ENCODE measurements at places on chromosomes 6 and 20.

GRCh38 chr20:573414-574296, 30.1 kb upstream of the CSNK2A1 start:
- DNase-seq = no peak

- no peak for DNase-seq
These were observed 275.4 kb upstream of the TFAP2D start for GRCh38 chr6:50437901-50438300.

DNA sequence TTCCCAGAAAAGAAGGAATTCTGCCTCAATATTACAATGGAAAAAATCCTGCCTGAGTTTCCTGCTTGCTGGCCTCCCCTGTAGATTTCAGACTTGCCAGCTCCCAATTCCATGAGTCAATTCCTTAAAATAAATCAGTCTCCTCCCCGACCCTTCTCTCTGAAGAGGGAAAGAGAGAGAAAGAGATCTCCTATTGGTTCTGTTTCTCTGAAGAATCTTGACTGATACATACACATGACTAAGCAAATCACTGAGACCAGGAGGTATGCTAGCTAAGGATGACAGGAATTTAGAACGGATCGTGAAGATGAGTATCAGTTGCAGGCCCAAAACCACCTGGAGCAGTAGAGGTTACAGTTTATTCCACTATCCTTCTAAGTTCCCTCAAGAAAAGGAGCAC, 11.3 kb upstream of the RBM24 start:
- DNase-seq = no peak

- no peak for DNase-seq
These were observed 39.0 kb downstream of the MTRES1 start for GRCh38 chr6:107066697-107067659.

- peak; percentile 33 for DNase-seq
These were observed 52.7 kb downstream of the CDH22 start for GRCh38 chr20:46255440-46256104.

DNA sequence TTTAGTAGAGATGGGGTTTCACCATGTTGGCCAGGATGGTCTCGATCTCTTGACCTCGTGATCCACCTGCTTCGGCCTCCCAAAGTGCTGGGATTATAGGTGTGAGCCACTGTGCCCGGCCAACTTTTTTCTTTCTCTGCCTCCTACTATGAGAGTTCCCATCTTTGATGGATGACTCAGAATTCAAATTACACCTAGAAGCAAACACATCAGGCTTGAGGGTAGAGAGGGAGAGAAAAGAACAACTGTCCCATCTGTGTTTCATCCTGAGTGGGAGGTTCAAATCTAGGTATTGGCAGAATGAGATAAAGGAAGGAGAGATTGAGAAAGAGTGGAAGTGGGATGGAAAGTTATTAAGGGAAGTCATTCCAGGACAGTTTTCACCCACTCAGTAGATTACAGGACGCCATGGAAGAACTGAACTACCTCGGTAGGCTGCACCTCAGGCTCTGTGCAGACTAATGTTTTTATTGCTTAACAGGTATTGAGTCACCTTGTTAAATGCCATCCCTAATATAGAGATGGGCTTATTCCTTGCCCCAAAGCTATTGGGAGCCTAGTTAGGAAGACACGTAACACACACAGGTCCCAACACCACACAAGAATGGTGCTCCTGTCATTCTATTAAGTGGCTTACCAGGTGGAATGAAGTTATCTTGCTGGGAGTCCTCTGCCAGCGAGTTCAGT, 275.7 kb downstream of the SOX4 start:
- no peak for DNase-seq

GRCh38 chr20:41110930-41111577, 26.3 kb upstream of the PLCG1 start:
- no peak for DNase-seq

Data from right lung (tissue), 10 donors.